MG63 (cell line): ENCODE measurements at places on chromosomes 5 and 9.

- no peak for DNase-seq
Observed at GRCh38 chr5:163361450-163361849, 75.9 kb upstream of the CCNG1 start.

DNA sequence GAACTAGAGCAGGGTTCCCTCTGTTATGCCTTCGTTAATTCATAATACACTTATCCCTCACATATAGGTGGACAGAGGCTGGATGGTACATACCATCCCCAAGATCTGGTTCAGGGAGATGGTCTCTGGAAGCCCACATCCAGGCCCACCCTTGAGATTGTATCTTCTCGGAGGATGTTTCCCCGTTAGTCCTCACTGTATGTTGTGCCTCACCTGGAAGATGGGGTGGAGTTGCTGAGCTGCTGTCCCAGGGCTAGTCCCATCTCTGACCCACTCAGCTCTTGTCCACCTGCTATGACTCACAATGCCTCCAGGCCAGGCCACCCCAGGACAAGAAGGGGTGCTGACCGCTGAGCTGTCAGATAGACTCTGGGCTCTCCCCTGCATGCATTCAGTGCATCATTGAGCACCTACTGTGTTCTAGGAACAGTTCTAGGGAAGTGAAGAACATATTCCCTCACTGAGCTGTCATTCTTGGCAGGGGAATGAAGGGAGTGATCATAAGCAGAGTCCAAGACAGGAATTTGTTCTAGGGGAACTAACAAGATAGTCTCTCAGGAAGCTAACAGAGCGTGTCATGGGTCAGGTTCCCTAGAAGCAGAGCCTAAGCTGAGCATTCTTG lies at the start of gene CBY3:
Gene CBY3 (minus strand): TSS at position 255 of the 622 bp plus-strand sequence. CDS start 116 bp downstream, at position 139.
- DNase-seq: peak; percentile 57

GRCh38 chr5:111641533-111642233 lies 115.3 kb downstream of the NREP start:
- DNase-seq: peak; percentile 73

- peak; percentile 82 for DNase-seq
Observed at GRCh38 chr9:86732514-86733171, 214.7 kb downstream of the GAS1 start.

DNA sequence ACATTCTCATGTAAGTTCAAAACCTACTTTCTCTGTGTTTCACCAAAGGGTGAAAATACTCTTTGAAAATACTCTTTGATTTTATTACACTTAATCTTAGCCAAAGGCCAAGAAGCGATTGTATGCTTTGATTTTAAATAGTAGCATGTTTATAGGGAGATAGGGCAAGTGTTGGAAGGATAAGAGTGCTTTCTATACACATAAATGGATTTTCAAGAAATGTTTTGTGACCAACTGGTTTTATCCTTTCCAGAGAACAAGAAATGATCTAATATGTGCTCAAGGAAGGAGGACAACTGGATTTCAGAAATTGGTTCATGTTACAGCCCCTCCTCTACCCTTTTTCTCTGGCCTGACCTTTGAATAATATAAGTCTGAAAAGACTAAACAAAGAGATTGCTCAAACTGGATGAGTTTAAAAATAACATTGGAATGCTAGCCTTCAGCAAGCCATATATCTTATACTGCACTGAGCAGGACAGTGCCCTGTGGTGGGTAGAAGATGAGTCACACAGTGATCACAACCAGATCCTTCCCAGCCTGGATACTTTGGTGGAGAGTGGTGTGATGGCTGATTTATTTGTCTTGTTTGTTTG lies 13.1 kb downstream of the PALM2AKAP2 start:
- DNase-seq: peak; percentile 81

GRCh38 chr5:1961304-1961946 lies 78.7 kb upstream of the IRX4 start:
- DNase-seq: no peak

GRCh38 chr5:135711911-135712310 lies 122.6 kb upstream of the SLC25A48 start:
- DNase-seq: no peak

DNA sequence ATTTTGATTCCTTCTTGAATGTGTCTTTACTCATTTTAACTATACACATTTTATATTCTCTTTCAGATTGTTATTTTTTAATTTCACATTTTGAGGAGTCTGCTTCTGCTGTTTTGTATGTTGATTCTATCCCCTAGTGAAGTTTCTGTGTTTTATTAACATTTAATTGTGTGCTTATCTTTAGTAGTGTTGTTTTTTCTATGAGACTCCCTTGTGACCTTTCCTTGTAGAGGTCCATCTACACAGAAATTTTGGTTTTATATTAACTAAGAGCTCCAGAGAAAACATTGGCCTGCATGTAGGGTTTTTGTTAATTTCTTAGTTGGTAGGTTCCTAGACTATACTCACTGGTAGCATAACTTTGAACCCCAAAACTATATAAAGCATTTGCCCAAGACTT lies 35.4 kb upstream of the IL13 start:
- no peak for DNase-seq

DNA sequence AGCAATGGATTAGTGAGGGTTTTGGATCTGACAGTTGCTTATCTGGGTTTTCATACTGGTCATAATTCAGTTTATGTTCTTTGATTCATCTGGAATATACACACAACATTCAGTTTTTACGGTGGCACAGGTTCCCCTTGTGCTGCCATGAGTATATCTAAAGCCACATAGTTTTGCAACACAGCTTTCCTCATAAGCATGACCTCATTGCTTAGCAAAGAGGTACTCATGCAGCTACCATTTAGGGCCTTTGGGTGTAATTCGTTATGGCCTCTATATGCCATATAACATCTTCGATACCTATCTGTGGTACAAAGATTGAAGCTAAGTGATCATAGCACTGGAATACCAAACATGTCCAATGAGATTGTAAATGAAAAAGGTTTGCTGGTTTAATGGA lies 2.9 kb upstream of the RBM22 start:
- no peak for DNase-seq

DNA sequence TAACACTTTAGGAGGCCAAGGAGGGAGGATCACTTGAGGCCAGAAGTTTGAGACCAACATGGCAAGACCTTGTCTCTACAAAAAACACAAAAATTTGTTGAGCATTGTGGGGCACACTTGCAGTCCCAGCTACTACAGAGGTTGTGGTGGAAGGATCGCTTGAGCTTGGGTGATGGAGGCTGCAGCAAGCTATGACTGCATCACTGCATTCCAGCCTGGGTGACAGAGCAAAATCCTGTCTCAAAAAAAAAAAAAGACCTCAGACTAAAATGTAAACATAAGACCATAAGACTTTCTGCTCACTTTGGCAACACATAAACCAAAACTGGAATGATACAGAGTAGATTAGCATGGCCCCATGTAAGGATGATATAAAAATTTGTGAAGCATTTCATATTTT lies 24.6 kb upstream of the NANS start:
- peak; percentile 39 for DNase-seq

- peak; percentile 18 for DNase-seq
Observed at GRCh38 chr9:1216532-1216931, 166.4 kb downstream of the DMRT2 start.

GRCh38 chr9:126393876-126394275 lies 67.2 kb downstream of the MVB12B start:
- DNase-seq: no peak

- no peak for DNase-seq
Observed at GRCh38 chr5:98827161-98827560, 53.7 kb downstream of the RGMB start.

- peak; percentile 62 for DNase-seq
Observed at GRCh38 chr9:73869264-73869663, 627.9 kb upstream of the RORB start.

GRCh38 chr5:77645158-77645994 lies 6.9 kb upstream of the OTP start:
- peak; percentile 46 for DNase-seq

GRCh38 chr9:14030375-14031059 lies 283.4 kb downstream of the NFIB start:
- DNase-seq: no peak

DNA sequence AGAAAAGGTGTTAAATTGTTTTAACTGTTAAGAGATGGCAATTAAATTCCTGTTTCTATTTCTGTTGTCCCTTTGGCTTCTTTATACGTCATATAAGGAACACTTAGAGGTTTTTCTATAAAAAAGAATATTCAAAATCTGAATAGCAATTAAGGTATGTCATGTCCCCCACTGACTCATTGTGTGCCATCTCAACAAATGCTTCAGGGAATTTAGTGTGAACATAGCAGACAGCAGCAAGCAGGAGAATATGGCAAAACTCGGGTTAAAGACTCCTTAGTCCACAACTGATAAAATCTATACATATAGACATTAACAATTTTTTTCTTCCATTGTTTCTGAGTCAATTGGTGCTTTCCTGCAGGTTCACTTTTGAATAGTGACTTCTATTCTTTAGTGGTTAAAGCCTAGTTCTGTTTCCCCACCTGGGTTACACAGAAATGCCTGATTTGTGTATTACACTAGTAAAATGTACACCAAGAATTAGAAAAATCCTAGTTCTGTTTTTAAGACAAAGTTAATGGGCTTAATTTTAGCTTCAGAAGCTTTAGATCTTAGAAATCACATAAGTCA lies 17.9 kb upstream of the RPS23 start:
- DNase-seq: no peak

- peak; percentile 53 for DNase-seq
Observed at GRCh38 chr9:20623021-20623747, 885 bp upstream of the MLLT3 start.

DNA sequence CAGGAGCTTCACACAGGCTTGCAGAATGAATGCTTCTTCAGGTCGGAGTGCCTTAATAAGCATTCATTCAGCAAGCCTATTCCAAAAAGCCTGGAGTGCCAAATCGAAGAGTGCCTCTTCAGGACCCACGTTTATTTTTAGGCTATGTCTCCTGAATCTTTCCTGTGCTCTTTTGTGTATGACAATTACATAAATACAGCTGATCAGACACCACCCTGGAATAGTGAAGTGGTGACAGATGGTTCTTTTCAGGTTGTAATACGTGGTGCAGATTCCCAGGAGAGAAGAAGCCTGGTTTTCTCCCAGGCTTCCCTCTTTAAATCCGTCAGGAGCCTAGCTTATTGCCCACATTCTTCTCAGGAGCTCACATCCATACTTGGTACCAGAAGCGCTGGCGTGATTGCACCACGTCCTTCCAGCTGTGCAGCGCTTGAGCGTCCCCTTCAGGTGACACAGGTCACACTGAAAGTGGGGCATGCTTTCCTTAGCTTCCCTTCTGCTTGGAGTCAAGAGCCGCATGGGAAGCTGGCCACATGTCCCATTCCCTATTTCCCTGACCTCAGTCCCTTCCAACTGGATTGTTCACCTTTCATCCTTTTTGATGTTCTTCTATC lies 123.1 kb downstream of the ADCY2 start:
- DNase-seq: no peak

DNA sequence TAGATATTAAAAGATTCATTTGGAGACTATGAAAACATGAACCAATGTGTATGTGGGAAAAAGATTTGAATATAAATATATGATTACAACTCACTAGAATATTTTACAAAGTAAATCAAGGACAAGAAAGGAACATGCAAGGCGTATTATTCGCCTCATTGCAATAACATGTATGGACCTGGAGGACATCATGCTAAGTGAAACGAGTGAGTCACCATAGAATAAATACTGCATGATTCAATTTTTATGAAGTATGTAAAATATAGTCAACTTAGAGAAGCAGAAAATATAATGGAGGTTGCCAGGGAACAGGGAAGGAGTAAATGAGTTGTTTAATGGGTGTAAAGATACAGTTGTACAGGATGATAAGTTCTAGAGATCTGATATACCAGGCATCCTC lies 4.9 kb downstream of the TXNDC8 start:
- no peak for DNase-seq

GRCh38 chr9:109101202-109101595 lies 18.5 kb downstream of the TMEM245 start:
- DNase-seq: no peak

DNA sequence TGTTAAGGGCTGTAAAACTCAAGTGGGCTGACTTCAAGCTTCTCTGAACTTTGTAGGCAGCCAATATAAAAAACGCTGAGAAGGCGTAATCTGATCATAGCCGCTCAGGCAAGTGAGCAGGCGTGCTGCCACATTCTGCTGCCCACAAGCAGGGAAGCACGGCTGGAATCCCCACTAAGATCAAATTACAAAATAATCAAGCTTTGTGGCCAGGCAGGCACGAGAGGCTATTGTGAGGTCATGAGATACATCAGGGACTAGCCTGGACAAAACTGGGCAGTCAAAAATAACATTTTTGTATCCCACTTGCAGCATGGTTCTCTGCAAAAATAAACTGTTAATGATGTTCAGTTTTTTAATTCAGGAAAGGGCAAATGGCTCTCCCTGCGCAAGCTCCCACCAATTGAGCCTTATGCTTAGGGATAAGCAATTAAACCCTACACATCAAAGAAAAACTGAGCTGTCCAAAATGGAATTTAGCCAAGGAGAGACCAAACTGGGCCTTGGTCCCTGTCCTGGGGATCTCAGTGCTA lies 64.0 kb downstream of the POU5F2 start:
- DNase-seq: peak; percentile 94
